Stimulated activated CD4-positive, alpha-beta T cell treated with anti-CD3 and anti-CD28 coated beads, Interleukin-12 subunit alpha, Interleukin-12 subunit beta, amount 100 ng/mL, for 24 hours (primary cell): ENCODE measurements at places on chromosomes 12 and 14.

DNA sequence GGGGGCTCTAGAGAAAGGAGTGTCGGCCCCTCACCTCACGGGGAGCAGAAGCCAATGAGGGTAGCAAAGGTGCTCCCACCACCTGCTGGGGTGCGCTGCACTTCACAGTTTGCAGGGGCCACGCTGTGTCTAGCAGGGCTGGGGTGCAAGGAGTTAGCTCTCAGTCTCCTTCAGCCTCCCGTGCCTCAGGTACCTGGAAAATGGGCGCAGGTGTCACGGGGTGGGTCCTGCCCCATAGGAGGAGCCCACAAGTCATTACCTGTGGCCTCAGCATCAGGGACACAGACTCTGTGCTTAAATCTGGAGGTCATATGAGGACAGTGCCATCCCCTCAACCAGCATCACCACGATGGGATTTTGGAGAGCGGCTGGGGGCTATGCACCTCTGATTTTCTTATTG lies 326.7 kb downstream of the ADGRD1 start:
- no peak for DNase-seq

GRCh38 chr14:43587183-43587582 lies 919.9 kb downstream of the FSCB start:
- DNase-seq: no peak

DNA sequence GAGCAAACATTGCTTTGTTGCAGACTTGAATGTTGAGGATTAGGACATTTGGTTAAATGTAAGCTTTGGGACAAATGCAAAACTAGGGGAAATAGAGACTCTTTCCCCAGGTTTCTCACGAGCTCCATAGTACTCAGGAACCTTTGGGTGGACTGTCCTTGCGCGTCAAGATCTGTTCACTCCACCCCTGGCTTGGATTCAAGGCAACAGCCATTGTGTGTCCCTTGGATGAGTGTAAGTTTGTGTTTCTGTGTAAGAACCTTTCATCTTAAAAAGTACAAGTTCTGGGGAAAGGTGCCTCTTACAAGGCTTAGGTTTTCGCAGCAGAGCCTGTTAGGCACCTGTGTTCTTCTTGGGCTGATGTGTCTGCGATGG lies 3.7 kb downstream of the SUSD6 start:
- DNase-seq: no peak

DNA sequence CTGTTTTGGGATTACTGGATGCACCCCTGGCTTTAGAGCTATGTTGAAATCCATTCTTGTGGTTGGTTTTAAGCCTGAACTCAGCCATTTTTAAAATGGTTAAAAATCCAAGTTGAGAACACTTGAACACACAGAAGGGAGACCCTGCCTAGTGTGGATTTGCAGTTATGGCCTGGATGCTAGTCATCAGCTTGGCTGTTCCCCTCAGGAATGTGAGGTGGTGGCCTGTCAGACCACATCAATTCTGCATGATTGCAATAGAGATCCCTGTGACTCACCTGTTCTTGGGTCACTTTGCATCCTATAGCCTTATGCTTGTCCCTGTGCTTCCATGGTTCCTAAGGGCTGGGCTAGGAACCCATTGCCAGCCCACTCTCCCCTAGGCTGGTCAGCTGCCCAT lies 454.1 kb downstream of the ATP23 start:
- DNase-seq: no peak

GRCh38 chr12:127998988-127999387 lies 268.0 kb upstream of the TMEM132C start:
- no peak for DNase-seq

DNA sequence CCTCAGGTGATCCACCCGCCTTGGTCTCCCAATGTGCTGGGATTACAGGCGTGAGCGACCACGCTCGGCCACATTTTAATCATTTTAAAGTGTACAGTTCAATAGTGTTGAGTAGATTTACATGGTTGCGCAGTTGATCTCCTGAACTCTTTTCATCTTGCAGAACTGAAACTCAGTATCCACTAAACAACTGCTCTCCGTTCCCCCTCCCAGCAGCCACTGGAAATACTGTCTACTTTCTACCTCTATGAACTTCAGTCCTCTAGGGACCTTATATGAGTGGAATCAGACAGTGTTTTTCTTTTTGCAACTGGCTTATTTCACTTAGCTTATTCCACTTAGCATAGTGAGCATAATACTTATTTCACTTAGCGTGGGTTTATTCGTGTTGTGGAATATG lies 53.7 kb downstream of the KCTD10 start:
- DNase-seq: no peak

- DNase-seq: no peak
Observed at GRCh38 chr14:73759183-73759713, 45.1 kb upstream of the PNMA1 start.

GRCh38 chr12:92007787-92008186 lies 137.9 kb downstream of the BTG1 start:
- DNase-seq: no peak

DNA sequence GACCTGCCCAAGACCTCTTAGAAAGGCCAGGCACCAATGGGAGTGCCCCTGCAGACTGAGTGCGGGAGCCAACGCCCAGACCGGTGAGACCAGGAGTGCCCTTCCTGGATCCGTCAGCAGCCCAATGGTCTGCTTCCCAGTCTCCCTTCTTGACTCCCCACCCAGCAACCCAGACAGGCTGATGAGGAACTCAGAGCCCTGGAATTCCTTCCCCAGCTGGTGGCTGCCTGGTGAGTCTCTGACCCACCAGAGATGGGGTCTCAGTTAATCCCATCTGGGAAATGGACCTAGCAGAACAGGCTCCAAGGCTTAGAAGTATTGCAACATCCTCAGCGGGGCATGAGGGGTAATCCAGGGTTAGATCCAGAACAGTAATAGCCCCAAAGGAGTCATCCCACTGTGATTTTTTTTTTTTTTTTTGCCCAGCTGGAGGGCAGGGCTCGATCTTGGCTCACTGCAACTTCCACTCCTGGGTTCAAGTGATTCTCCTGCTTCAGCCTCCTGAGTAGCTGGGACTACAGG lies 1.5 kb upstream of the RASAL1 start:
- no peak for DNase-seq

DNA sequence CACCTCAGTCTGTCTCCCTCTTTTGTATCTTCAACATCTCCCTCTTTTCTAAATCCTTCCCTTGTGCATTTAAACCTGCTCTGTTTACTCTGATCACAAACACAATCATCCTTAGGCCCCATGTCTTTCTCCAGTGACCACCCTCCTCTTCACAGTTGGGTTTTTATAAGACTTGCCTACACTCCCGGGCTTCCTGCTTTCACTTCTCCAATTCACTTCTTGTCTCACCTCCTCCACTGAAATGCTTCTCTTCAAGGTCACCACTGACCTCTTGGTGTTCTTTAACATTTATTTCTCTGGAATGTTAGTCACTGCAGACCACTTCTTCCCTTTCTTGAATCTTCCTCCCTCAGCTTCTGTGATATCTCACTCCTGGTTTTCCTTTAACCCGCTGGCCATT lies 8.7 kb upstream of the SMCO2 start:
- no peak for DNase-seq

GRCh38 chr12:65860600-65860999 lies 36.3 kb downstream of the HMGA2 start:
- no peak for DNase-seq

- DNase-seq: no peak
Observed at GRCh38 chr12:118979763-118980406, 1.5 kb upstream of the SRRM4 start.
